ENCODE measurements at places on chromosomes 12 and 14. TPM values are rescaled to one million over a fixed set of nuclear protein-coding genes. Genes with fewer than 3 reads are reported as not detected.

GRCh38 chr12:59844750-59845149 lies 248.9 kb downstream of the SLC16A7 start:
- no peaks in the 10 kb centered on the region for H3K27me3 ChIP-seq
- no peaks in the 10 kb centered on the region for H3K36me3 ChIP-seq
- DNase-seq, result no peak
- H3K4me3 ChIP-seq, result no peak overlapping the region
- H3K27ac ChIP-seq, result no peak overlapping the region
- H3K4me1 ChIP-seq, result no peaks in the 10 kb centered on the region

DNA sequence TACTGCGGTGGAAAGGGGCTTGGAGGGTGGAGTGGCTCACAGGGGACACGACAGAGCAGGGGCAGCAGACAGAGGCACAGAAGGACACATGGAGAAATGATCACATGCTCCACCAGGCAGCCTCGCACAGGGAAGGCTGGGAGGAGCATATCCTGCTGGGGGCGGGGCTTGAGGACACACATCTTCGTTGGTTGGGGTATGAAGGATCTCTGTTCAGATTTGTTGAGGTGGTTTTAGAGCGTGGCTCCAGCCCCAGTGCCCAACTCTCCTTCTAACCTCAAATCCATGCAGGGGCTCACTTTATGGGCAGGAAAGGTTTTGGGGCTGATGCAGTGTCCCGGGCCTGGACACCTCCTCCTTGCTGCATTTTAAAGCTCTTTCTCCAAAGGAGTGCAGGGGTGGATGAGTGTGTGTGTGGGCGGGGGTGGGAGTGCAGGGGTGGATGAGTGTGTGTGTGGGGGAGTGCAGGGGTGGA lies 733 bp upstream of the P3H3 start:
- no peaks in the 10 kb centered on the region for H3K27me3 ChIP-seq
- H3K36me3 ChIP-seq, result no peaks in the 10 kb centered on the region
- H3K27ac ChIP-seq, result peak overlapping the region; percentile 8
- no peaks in the 10 kb centered on the region for H3K4me1 ChIP-seq
- peak; percentile 83 for DNase-seq

- H3K36me3 ChIP-seq, result no peaks in the 10 kb centered on the region
- DNase-seq, result no peak
- H3K27ac ChIP-seq, result no peak overlapping the region
- H3K27me3 ChIP-seq, result no peaks in the 10 kb centered on the region
These were observed 368.2 kb downstream of the BTG1 start for GRCh38 chr12:91777268-91777992.

- no peak overlapping the region for H3K4me3 ChIP-seq
- H3K4me1 ChIP-seq, result no peaks in the 10 kb centered on the region
- no peak overlapping the region for H3K27ac ChIP-seq
- no peaks in the 10 kb centered on the region for H3K36me3 ChIP-seq
- no peaks in the 10 kb centered on the region for H3K27me3 ChIP-seq
- no peak for DNase-seq
These were observed 249.8 kb upstream of the ARHGAP5 start for GRCh38 chr14:31827325-31827724.

Gene DNAH10
- 0.68 TPM for total RNA-seq

Data from prostate gland (tissue), 2 donors.